Testis (tissue), 5 donors: ENCODE measurements at places on chromosomes 4 and X. TPM values are rescaled to one million over a fixed set of nuclear protein-coding genes. Genes with fewer than 3 reads are reported as not detected.

The TSPAN6 gene
- 77.3 TPM for polyA plus RNA-seq

The TMEM255A gene
- polyA plus RNA-seq, result 2.2 TPM

The GRPEL1 gene
- 88.6 TPM for polyA plus RNA-seq

The NOX1 gene
- polyA plus RNA-seq, result not detected
